ENCODE measurements at places on chromosomes 2 and 18. TPM values are rescaled to one million over a fixed set of nuclear protein-coding genes. Genes with fewer than 3 reads are reported as not detected.

SLC9A2 gene
- total RNA-seq, result not detected

PAPOLG gene
- total RNA-seq, result 20.5 TPM

DNA sequence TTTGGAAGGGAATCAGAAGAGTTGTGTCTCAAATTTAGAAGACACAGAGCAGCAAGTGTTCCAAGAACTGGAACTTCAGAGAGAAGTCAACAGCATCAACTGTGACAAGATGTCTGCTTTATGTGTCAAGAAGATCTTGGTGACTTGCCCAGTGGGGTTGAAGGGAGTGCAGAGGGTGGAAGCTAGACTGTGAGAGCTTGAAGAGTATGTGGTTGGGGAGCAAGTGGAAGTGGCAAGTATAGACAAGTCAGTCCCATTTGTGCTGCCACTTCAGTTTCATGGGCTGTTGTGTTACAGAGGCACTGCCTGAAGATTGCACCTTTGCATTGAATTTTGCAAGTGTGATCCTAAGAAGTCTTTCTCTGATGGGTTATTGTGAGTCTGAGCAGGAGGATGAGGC, 68.7 kb upstream of the MC2R start:
- H3K27ac ChIP-seq, result no peak overlapping the region
- no peaks in the 10 kb centered on the region for H3K36me3 ChIP-seq
- no peak for DNase-seq
- H3K27me3 ChIP-seq, result no peaks in the 10 kb centered on the region
- no peaks in the 10 kb centered on the region for H3K4me1 ChIP-seq
- H3K4me3 ChIP-seq, result no peak overlapping the region

DNA sequence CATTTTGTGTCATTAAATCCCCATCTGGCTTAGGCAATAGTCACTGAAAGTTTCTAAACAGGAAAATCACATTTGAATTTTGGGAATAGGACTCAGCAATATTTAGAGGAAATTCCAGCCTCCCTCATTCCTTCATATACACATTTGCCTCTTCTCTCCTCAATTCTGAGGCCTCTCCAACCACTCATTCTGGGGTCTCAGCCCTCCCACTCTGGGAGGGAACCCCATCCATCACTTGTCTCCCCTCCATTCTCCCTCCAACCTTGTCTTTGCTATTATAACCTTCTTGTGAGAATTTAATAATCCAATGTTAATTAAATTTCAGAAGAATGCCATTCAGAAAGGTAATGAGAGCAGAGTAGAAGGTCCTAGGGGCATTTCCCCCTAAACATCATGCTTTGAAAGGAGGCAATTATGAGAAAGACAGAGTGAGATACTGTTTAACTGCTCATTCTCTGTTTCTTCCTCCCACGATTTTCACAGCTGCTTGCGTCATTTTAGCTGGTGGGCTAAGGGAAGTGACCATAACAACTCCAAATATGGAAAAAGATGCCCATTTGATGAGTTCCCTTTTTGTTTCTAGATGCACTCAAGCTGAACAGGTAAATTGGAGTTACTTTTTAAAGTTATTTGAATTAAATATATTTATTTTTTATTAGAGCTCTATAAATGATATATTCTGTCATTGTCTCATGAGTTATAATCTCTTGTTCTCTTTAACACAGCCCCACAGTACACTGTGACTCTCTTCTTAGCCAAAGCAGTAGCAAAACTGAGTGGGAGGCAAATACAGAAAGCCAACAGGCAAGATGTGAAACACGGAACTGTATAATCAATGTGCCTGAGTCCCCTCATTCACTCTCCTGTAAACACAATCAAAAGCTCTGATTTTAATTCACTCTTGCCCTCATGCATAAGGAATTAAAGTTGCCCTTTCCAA, 135.1 kb downstream of the DLGAP1 start:
- no peaks in the 10 kb centered on the region for H3K27me3 ChIP-seq
- no peak overlapping the region for H3K4me3 ChIP-seq
- no peak for DNase-seq
- H3K4me1 ChIP-seq, result no peaks in the 10 kb centered on the region
- no peaks in the 10 kb centered on the region for H3K36me3 ChIP-seq

DNA sequence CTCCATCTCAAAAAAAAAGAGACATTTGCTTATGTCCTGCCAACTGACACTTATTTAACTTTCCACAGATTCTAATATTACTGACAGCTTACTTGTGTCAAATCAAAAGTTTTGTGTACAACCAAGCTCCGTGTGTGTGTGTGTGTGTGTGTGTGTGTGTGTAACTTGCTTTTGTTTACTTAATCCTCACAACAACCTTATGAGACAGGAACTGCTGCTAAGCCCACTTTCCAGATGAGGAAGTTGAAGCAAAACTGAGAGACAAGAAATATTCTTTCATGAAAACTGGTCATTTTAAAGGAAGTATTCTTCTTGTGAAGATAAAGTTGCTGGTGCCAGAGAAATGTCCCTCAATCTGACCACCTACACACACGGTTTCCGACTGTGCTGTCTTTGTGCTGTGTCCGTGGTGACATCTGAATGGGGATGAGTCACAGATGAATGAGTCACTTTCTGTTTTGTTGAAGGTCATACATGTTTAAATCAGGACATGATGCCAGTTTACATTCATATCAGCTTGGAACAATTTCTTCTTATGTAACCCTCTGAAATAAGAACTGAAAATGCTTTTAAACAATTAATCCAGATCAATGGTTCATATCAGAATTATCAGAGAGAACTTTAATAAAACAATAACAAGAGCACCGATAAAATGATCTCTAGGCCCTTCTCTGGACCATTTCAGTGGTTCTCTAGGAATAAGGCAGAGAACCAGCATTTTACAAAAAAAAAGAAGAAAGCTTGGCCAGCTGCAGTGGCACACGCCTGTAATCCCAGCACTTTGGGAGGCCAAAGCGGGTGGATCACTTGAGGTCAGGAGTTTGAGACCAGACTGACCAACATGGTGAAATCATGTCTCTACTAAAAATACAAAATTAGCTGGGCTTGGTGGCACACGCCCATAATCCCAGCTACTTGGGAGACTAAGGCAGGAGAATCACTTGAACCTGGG, 95.5 kb downstream of the THNSL2 start:
- H3K4me3 ChIP-seq, result no peak overlapping the region
- H3K27me3 ChIP-seq, result peaks cover 6% of the 10 kb centered on the region
- H3K4me1 ChIP-seq, result no peaks in the 10 kb centered on the region

- no peaks in the 10 kb centered on the region for H3K36me3 ChIP-seq
- no peak overlapping the region for H3K27ac ChIP-seq
- H3K4me3 ChIP-seq, result no peak overlapping the region
- H3K27me3 ChIP-seq, result peaks cover 8% of the 10 kb centered on the region
- no peaks in the 10 kb centered on the region for H3K4me1 ChIP-seq
Observed at GRCh38 chr2:105675841-105676240, 68.9 kb upstream of the NCK2 start.

DNA sequence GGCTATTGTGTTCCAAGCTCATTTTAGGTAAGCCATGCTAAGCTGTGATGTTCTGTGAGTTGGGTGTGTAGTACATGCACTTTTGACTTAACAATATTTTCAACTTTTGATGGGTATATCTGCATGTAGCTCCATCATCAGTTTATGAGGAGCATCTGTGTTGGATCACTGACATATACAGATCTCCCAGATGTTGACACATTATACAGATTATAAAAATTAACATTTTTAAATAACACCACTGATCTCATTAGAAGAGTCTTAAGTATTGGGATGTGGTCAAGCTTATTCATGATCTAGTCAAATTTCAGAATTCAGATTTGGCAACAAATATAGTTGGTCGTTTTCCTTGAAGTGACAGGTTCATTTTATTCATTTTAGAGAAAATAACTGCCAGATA, 51.7 kb downstream of the CAB39 start:
- DNase-seq, result no peak
- peaks cover 81% of the 10 kb centered on the region for H3K36me3 ChIP-seq
- H3K4me3 ChIP-seq, result no peak overlapping the region
- H3K27ac ChIP-seq, result no peak overlapping the region
- peaks cover 27% of the 10 kb centered on the region for H3K4me1 ChIP-seq

- no peak overlapping the region for H3K4me3 ChIP-seq
- DNase-seq, result no peak
- peaks cover 5% of the 10 kb centered on the region for H3K27me3 ChIP-seq
- no peak overlapping the region for H3K27ac ChIP-seq
Observed at GRCh38 chr2:236799391-236800026, 229.9 kb downstream of the ACKR3 start.
